ENCODE measurements at places on chromosomes 6 and 20.
A peak's percentile ranks its signal among the peaks of the same experiment; 100 is the strongest.

- no peak for DNase-seq
Measured at GRCh38 chr20:63973160-63973479, 3.4 kb upstream of the ZNF512B start.

GRCh38 chr6:53691667-53692133, 26.1 kb upstream of the KLHL31 start:
- DNase-seq: no peak

- DNase-seq: no peak
Measured at GRCh38 chr20:25275813-25276532, 28.1 kb downstream of the PYGB start.

DNA sequence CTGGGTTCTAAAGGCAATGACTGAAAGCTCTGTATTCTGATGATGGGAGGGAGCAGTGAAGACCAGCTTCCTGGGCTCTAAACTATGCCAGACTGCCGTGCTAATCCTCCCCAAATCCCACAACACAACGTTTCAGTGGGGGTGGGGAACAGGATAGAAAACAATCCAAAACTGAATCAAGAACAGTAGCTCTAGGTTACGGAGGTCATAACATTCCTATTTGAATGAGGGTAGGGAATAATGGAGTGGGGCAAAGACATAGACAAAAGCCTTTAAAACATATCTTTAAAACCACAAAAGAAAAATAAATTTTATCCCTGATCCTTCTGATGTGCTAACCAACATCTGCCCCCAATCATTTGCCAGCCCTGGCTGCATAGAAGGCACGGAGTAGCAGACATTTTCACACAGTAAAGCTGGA, 7.8 kb downstream of the USP49 start:
- DNase-seq: no peak

DNA sequence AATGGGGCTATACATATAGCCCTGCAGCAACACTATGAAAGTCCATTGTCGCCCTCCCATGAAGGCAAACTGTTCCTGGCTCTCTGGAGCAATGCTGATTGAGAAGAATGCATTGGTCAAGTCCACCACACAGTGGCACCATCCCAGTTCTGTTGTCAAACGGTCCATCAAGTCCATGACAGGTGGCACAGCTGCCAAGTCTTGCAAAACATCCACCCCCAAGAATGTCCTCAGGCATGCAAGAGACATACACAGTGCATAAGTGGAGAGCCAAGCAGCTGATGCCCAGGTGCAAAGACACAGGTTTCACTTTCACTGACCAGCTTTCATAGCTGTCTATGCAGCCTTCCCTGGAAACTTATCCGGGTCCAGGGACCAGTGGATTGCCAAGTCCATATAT, 17.5 kb downstream of the ZNF391 start:
- no peak for DNase-seq

- no peak for DNase-seq
Measured at GRCh38 chr6:71419217-71420094, 130.8 kb downstream of the OGFRL1 start.

- no peak for DNase-seq
Measured at GRCh38 chr6:30862156-30862875, 22.0 kb upstream of the DDR1 start.

- no peak for DNase-seq
Measured at GRCh38 chr6:128513878-128514277, 6.5 kb downstream of the PTPRK start.

- no peak for DNase-seq
Measured at GRCh38 chr6:121830736-121831135, 395.3 kb downstream of the GJA1 start.

- DNase-seq: no peak
Measured at GRCh38 chr6:27542485-27542884, 69.6 kb upstream of the ZNF184 start.

DNA sequence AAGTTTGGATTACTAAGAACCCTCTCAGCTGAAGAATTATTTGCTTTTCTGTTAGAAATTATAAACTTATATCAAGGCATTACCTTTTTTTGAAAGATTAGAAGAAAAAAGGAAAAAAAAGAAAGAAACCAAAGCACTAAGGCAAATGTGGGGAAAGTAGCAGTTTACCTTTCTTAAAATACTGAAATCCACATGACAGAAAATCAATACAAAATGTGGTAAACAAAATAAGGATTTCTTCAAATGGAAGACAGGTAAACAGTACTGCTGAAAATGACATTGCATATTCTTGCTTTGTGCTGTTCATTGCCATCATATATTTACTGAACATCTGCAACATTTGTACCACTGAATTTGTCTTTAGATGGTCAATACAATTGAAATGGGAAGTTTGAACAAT, 411.2 kb upstream of the PLCB4 start:
- no peak for DNase-seq

DNA sequence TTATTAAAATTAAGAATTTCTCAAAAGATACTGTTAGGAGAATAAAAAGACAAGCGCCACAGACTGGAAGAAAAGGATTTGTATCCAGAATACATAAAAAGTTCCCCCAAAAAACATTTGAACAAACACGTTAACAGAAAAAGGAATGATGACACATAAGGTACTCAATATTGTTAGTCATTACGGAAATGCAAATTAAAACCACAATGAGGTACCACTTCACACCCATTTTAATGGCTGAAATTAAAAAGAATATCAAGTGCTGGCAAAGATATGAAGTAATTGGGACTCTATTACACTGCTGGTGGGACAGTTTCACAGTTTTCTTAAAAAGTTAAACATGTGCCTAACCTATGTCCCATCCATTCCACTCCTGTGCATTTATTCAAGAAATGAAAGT, 51.4 kb downstream of the HECA start:
- no peak for DNase-seq

GRCh38 chr6:41200901-41201763, at the start of gene TREML2:
Gene TREML2, minus strand, starts transcription at chr6:41201149. Its CDS starts 141 bp downstream, at chr6:41201008.
- peak; percentile 91 for DNase-seq

DNA sequence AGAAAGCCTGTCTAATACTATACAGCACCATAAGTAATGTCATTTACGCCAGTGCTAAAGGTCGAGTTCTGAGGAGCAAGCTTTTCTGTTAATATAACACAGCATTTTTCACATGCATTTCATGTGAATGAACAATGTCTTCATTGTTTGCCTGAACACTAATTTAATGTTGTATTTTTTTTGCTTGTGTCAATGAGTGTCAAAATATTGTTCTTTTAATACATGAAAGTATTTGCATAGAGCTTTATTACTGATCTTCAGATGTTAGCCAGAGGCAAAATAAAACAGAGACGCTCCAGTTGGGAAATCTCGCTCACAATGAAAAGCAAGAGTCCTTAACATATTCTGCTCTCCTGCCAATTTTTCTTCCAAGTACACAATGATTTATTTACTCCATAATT, 151.8 kb downstream of the FOXC1 start:
- DNase-seq: no peak

DNA sequence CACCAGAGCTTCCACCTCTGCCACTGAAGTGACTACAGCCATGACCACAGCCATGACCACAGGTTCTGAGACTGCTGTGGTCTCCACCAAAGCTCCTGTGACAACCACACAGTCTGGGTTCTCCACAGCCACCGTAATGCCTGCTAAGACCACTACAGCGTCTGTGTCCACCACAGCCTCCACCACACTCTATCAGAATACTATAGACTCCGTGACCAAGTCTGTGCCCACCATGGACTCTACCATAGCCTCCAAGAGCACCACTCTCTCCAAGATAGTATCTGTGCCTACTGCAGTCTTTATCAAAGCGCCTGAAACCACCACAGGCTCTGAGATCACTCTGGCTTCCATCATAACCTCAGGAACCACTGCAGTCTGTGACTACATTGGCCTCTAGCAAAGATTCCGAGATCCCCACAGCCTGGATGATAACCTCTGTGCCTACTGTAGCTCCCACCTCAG, 18.3 kb upstream of the MUC21 start:
- no peak for DNase-seq

- no peak for DNase-seq
Measured at GRCh38 chr6:168000198-168001028, 2.9 kb downstream of the KIF25 start.

DNA sequence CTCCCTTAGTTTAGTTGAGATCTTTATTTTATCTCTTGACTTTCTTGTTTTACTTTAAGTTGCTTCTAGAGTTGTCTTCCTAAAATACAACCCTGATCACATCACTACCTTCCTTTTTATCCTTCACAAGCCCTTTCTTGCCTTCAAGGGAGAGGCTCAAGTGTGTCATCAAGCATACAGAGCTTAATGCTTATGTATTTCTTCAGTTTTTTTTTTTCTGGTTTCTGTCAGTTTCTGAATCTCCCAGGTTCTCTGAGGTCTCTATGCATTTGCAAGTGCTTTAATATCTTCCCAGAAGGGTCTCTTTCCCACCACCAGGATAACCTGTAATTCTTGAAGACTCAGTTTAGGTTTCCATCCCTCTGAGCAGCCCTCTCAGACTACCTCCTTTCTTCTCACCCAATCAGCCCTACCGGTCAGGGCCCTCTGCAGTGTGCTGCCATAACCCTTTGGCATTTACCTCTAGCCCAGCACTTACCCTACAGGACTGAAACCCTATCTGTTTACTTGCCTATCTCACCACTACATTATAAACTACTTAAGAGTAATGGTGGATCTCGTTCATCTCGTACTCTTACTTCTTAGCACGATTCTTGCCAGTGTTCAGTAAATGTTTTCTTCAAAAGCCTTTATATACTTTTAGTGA, 36.9 kb downstream of the EYA4 start:
- no peak for DNase-seq

DNA sequence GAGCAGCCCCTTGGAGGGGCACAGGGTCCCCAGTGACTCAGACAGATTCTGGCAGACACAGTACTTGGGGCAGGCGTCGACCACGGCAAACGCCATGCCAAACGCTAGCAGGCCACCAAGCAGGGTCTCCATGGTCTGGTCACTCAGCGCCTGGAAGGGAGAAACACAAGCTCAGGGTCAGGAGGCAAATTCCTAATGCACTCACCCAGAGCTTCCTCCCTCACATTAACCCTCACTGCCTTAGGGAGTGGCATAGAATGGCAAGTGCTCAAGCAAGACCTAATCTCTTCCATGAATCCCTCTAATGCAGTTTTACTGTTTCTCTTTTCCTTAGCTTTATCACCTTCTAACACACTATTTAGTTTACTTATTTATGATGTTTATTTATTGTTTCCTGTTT, 154.2 kb downstream of the LRFN2 start:
- DNase-seq: no peak

- DNase-seq: no peak
Measured at GRCh38 chr6:2792330-2793110, 27.3 kb downstream of the WRNIP1 start.

DNA sequence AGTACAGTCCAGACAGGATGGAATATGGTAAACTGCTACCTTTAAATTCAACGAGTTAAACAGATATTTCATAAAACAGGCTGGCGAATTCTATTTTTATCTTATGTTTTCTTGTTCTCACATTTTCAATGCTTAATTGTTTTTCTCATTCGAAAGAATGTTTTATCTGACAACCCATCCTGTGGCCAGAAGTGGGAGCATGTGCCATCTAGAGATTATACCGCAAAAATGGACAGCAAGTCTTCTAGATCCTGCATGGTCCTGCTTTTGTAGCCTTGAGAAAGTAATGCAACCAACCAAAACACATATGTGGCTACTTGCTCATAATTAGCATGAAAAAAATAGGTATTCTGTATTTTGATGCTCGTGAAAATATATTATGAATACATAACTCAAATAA, 30.7 kb downstream of the TUBB2B start:
- peak; percentile 22 for DNase-seq

- no peak for DNase-seq
Measured at GRCh38 chr6:123788319-123788718, 15.3 kb upstream of the NKAIN2 start.

GRCh38 chr6:88494401-88495140, 328.4 kb upstream of the CNR1 start:
- no peak for DNase-seq

DNA sequence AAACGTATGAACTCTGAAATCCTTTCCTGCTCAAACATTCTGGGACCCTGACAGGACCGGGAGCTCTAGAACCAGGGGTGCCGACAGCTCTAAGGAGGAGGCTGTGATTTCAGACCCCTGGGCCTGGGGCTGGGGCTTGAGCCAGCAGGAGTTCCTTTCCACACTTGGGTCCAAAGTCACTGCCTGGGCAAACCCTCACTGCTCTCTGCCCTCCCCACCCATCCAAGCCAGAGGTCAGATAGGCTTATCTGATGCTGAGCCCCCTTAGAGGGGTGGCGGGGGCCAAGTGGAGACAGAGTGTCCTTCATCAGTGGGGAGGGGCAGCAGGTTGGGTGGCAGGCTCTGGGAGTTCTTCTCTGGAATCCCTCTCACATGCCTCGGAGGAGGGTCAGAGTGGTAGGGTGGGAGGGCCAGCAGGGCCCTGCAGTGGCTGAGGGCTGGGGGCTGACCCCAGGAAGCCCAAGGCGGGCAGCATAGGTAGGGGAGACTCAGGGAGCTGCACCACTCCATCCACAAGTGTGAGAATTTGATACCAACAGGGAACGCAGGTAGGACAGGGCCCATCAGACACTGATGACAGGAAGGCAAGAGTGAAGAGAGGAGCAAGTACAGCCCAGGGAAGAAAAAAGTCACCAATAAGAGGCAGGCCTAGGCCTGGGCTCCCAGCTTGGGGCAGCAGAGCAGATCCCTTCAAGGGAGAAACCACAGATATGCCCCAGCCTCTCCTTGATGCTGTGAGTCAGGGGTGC, 121.0 kb downstream of the MRPL14 start:
- no peak for DNase-seq

GRCh38 chr6:73830119-73830518, 134.1 kb downstream of the CD109 start:
- no peak for DNase-seq

- DNase-seq: no peak
Measured at GRCh38 chr6:3208775-3209113, 18.7 kb downstream of the TUBB2B start.

- peak; percentile 90 for DNase-seq
Measured at GRCh38 chr6:11207199-11207968, 25.1 kb downstream of the NEDD9 start.

- DNase-seq: no peak
Measured at GRCh38 chr6:158565482-158566040, 5.7 kb downstream of the TMEM181 start.

- no peak for DNase-seq
Measured at GRCh38 chr6:293193-294174, 1.2 kb downstream of the DUSP22 start.

GRCh38 chr6:33861722-33862121, 57.9 kb upstream of the MLN start:
- DNase-seq: no peak

DNA sequence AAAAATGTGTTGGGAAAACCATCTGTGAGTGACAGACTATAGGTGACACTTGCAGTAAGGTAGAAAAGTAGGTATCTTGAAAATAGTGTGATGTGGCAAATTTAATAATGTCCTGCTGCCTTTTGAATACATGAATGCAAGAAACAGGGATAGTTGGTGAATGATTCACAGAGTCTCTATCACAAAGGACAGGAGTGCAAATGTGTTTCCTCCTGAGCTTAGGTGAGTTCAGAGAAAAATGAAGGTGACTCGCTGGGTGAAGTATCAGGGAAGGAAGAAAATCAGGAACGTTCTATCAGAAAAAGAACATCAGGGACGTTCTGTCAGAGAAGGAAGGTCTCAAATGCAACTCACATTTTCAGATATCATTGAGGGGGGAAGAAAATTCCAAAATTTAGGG, 557.8 kb upstream of the SLC35B3 start:
- no peak for DNase-seq

Measured in common myeloid progenitor, CD34-positive (primary cell).